ENCODE measurements at places on chromosomes 3 and 15. TPM values are rescaled to one million over a fixed set of nuclear protein-coding genes. Genes with fewer than 3 reads are reported as not detected.

SPATA12 gene
- total RNA-seq, result not detected

DNA sequence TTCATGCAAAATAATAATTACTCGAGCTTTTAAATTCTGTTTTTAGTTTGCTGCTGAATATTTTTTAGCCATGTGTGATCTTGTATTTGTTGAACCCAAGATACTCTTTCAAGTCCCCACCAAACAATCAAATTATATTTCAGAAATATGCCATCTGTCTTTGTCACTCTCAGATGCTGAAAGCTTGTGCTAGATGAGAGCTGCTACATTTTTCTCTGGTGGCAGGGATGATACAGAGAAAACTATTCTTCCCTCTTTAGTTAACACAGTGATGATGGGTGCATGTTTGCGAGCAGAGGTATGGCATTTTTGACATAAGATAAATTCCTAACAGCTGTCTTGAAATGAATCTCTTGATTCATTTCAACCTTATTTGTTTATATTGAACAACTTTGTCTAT is 100.6 kb upstream of the NPHP3 start:
- no peak for DNase-seq

GRCh38 chr3:38497031-38497430 is 891 bp downstream of the EXOG start:
- peak; percentile 40 for DNase-seq

DNA sequence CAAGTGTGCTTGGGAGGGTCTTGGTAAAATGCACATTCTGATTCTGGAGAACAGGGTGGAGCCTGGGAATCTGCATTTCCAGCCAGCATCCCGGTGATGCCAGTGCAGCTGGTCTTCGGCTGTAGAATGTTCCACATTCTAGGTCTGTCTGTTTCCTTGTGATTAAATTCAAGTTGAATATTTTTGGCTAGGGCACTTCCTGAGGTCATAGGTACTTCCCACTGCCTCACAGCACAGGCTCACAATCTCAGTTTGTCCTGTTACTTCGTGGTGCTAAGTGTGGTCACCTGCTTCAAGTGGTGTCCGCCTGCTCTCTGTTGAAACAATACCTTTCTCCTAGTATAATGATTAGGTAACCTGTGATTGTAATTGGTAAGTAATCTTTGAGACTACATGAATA is 40.1 kb downstream of the FLNB start:
- peak; percentile 38 for DNase-seq

GRCh38 chr15:55277116-55277564 is 12.5 kb downstream of the RAB27A start:
- DNase-seq, result no peak
